ENCODE measurements at places on chromosomes 4 and X. TPM values are rescaled to one million over a fixed set of nuclear protein-coding genes. Genes with fewer than 3 reads are reported as not detected.

GRCh38 chr4:155974996-155975395, 21.3 kb upstream of the CTSO start:
- H3K4me1 ChIP-seq = no peaks in the 10 kb centered on the region
- H3K4me3 ChIP-seq = no peak overlapping the region
- H3K27me3 ChIP-seq = no peaks in the 10 kb centered on the region

- H3K27ac ChIP-seq = no peak overlapping the region
- H3K36me3 ChIP-seq = no peaks in the 10 kb centered on the region
- no peak overlapping the region for H3K4me3 ChIP-seq
- no peak for DNase-seq
- no peaks in the 10 kb centered on the region for H3K4me1 ChIP-seq
Observed at GRCh38 chrX:94695910-94696309, 1021.9 kb downstream of the FAM133A start.

GRCh38 chrX:33434256-33435092, 223.1 kb upstream of the DMD start:
- H3K27me3 ChIP-seq = no peaks in the 10 kb centered on the region
- DNase-seq = no peak
- H3K4me1 ChIP-seq = no peaks in the 10 kb centered on the region
- H3K4me3 ChIP-seq = peak overlapping the region; percentile 59
- H3K27ac ChIP-seq = no peak overlapping the region

- no peaks in the 10 kb centered on the region for H3K27me3 ChIP-seq
- DNase-seq = no peak
- no peaks in the 10 kb centered on the region for H3K36me3 ChIP-seq
- H3K4me1 ChIP-seq = no peaks in the 10 kb centered on the region
- H3K4me3 ChIP-seq = no peak overlapping the region
Observed at GRCh38 chr4:107376293-107376692, 340.2 kb upstream of the DKK2 start.

GRCh38 chr4:185911556-185912064, 99.6 kb upstream of the SORBS2 start:
- H3K4me3 ChIP-seq = no peak overlapping the region

GRCh38 chr4:76219299-76220055, 5.9 kb upstream of the SCARB2 start:
- DNase-seq = no peak
- no peak overlapping the region for H3K4me3 ChIP-seq
- H3K4me1 ChIP-seq = no peaks in the 10 kb centered on the region
- no peaks in the 10 kb centered on the region for H3K36me3 ChIP-seq
- H3K27me3 ChIP-seq = no peaks in the 10 kb centered on the region

- H3K4me1 ChIP-seq = peaks cover 18% of the 10 kb centered on the region
- no peak for DNase-seq
- no peak overlapping the region for H3K27ac ChIP-seq
- H3K27me3 ChIP-seq = no peaks in the 10 kb centered on the region
Observed at GRCh38 chr4:153528705-153529485, 62.7 kb downstream of the TMEM131L start.

GRCh38 chrX:71178908-71179307, 34.3 kb downstream of the NLGN3 start:
- no peaks in the 10 kb centered on the region for H3K4me1 ChIP-seq
- H3K27ac ChIP-seq = no peak overlapping the region
- no peak overlapping the region for H3K4me3 ChIP-seq

- H3K27ac ChIP-seq = no peak overlapping the region
- H3K4me1 ChIP-seq = no peaks in the 10 kb centered on the region
- H3K4me3 ChIP-seq = no peak overlapping the region
Observed at GRCh38 chr4:108877821-108878220, 115.0 kb upstream of the ETNPPL start.

DNA sequence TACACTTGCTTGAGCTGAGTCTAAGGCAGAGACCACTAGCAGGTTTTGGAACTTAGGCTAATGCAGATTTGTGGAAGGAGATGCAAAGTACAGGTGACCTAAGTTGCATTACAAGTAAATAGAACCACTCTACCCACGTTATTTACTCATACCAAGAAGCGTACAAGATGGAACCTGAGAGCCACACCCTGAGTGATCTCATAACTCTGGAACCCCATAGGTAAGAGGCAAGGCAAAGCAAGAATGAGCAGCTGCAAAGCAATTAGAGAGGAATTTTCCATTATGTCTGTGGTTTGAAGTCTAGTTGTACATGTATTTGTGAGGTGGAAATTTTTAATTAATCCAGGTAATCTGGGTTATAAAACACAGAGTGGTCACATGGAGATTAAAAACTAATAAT, 55.4 kb downstream of the CC2D2A start:
- no peaks in the 10 kb centered on the region for H3K4me1 ChIP-seq
- H3K27me3 ChIP-seq = no peaks in the 10 kb centered on the region
- DNase-seq = no peak
- H3K4me3 ChIP-seq = no peak overlapping the region
- no peak overlapping the region for H3K27ac ChIP-seq

GRCh38 chrX:97668126-97668525, 784.4 kb downstream of the RPA4 start:
- no peak for DNase-seq
- no peaks in the 10 kb centered on the region for H3K27me3 ChIP-seq
- H3K4me1 ChIP-seq = no peaks in the 10 kb centered on the region
- no peak overlapping the region for H3K27ac ChIP-seq

DNA sequence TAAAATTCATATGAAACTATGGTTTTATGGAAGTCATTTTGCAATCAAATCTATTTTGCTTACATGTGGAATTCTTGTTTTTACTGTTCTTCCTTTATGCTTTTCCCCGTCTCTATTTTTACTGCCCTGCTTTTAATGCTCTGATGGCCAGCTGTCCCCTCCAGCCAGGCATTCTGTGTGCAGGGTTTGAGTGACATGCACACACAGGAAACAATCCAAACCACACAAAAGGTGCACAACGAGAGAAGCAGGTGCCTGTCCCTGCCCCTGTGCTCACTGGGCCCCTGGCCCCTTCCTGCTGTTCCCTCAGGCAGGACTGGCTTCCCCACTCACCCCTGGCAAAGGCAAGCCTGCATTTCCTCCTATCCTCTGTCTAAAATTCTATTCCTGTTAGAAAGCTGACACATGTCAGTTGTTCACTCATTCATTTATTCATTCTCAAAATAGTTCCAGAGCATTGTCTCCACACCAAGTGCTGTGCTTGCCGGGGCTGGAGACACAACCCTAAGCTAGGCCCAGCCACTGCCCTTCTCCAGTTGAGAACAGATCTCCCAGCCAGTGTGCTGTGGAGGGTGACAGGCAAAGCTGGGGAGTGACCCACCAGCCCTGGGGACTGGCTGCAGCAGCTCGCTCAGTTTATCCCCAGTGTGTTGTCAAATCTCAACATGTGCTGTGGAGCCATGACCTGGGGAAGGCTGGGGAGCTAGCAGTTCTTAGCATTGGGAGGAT, 346.3 kb downstream of the FBXW7 start:
- no peak overlapping the region for H3K27ac ChIP-seq
- H3K27me3 ChIP-seq = no peaks in the 10 kb centered on the region
- no peak overlapping the region for H3K4me3 ChIP-seq
- no peak for DNase-seq
- H3K4me1 ChIP-seq = no peaks in the 10 kb centered on the region

DNA sequence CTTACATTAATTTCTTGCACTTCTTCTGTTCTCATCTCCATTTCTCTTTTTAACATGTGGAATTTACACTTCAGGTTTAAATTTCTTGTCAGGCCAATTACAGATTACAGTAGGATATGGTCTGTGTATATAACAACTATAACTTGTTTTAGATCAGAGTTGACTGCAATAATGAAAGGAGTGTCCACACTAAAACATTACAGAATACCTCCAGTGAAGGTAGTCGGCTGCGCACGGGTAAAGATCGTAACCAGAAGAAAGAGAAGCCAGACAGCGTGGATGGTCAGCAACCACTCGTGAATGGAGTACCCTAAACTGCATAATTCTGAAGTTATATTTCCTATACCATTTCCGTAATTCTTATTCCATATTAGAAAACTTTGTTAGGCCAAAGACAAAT, 32.6 kb upstream of the FMR1NB start:
- no peaks in the 10 kb centered on the region for H3K4me1 ChIP-seq
- H3K27ac ChIP-seq = no peak overlapping the region
- no peak overlapping the region for H3K4me3 ChIP-seq
- DNase-seq = no peak
- no peaks in the 10 kb centered on the region for H3K36me3 ChIP-seq
- no peaks in the 10 kb centered on the region for H3K27me3 ChIP-seq

GRCh38 chrX:68422478-68422877, 10.8 kb downstream of the OPHN1 start:
- H3K4me3 ChIP-seq = no peak overlapping the region
- H3K27ac ChIP-seq = no peak overlapping the region
- H3K4me1 ChIP-seq = no peaks in the 10 kb centered on the region
- no peak for DNase-seq
- H3K36me3 ChIP-seq = no peaks in the 10 kb centered on the region

GRCh38 chr4:186104890-186105646, 564 bp downstream of the FAM149A start:
- H3K36me3 ChIP-seq = no peaks in the 10 kb centered on the region
- H3K27ac ChIP-seq = no peak overlapping the region
- H3K27me3 ChIP-seq = no peaks in the 10 kb centered on the region
- H3K4me3 ChIP-seq = peak overlapping the region; percentile 0
- DNase-seq = peak; percentile 78

- H3K4me3 ChIP-seq = peak overlapping the region; percentile 61
- no peaks in the 10 kb centered on the region for H3K36me3 ChIP-seq
- H3K27ac ChIP-seq = peak overlapping the region; percentile 52
- H3K4me1 ChIP-seq = peaks cover 4% of the 10 kb centered on the region
Observed at GRCh38 chr4:94453391-94453963, 1.7 kb downstream of the PDLIM5 start.

- no peaks in the 10 kb centered on the region for H3K27me3 ChIP-seq
- no peaks in the 10 kb centered on the region for H3K4me1 ChIP-seq
- no peak for DNase-seq
- no peaks in the 10 kb centered on the region for H3K36me3 ChIP-seq
Observed at GRCh38 chrX:88202149-88202548, 544.9 kb upstream of the CPXCR1 start.

- no peaks in the 10 kb centered on the region for H3K27me3 ChIP-seq
- no peaks in the 10 kb centered on the region for H3K36me3 ChIP-seq
- DNase-seq = no peak
- peak overlapping the region; percentile 96 for H3K27ac ChIP-seq
- H3K4me1 ChIP-seq = peaks cover under 1% of the 10 kb centered on the region
Observed at GRCh38 chr4:38662522-38663089, 1.4 kb upstream of the KLF3 start.

DNA sequence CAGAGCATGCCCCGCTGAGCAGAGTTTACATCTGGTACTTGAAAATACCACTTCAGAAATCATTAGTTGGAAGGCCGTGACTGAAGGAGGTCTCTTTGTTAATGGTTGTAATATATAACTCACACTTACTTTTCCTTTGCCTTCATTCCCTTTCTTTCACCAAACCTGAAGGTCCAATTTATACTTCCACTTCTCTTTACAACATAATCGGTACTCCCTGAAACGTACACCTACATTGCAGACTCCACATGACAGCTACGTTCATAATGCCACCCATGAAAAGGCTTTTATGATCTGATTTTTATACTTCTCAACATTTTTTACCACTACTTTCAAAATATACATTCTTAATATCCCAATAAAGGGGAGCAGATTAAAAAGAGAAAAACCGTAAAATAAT, 298.7 kb downstream of the C4orf33 start:
- H3K27ac ChIP-seq = no peak overlapping the region
- no peaks in the 10 kb centered on the region for H3K27me3 ChIP-seq
- no peaks in the 10 kb centered on the region for H3K4me1 ChIP-seq

The SH3BP2 gene
- 75.4 TPM for total RNA-seq

The CLNK gene
- total RNA-seq = 0.30 TPM

The PPID gene
- 19.7 TPM for total RNA-seq

The STAP1 gene
- 0.88 TPM for total RNA-seq

The TLR8 gene
- 7.0 TPM for total RNA-seq

The FAT4 gene
- total RNA-seq = 40.5 TPM

The HELQ gene
- total RNA-seq = 17.0 TPM

The ARHGAP36 gene
- total RNA-seq = not detected

The MAGED4B gene
- 9.6 TPM for total RNA-seq

The YY2 gene
- 2.2 TPM for total RNA-seq

The PABPC1L2A gene
- total RNA-seq = not detected
